ENCODE measurements at places on chromosomes 11 and 22. TPM values are rescaled to one million over a fixed set of nuclear protein-coding genes. Genes with fewer than 3 reads are reported as not detected.

- DNase-seq: no peak
Observed at GRCh38 chr11:128568166-128568778, 19.1 kb downstream of the ETS1 start.

DNA sequence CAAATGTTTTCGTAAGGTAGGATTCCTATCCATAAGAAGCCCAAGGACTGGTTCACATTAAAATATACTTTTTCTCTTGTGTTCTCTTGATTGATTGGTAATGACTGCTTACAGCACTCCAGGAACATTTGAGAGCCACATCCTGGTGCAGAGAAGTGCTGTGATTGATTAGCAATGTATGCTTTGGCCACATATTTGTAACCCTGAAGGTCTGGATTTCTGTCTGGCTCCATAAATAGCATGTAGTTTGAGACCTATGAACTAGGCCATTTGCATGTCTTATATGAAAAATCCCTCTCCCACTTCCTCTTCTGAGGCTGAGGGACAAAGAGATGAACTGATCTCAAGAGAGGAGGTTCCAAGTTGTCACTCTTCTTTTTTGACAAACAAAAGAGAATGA, 49.3 kb upstream of the CD44 start:
- DNase-seq: no peak

DNA sequence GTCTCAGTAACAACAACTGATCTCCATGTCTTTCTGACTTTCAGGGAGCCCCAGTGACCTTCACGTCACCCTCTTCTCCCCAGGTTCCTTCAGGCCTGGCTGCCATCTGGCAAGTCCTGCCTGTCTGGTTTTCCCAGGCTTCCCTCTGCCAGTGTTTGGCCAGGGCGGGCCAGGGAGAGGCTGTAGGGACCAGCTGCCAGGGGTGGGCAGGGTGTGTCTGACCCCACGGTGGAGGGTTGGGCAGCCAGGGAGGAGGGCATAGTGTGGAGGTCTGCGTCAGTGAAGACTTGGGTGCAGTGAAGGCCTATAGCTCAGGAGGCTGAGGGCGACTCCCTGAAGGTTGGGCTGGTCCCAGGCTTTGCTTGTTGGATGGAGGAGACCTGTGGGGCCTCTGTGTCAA, 11.9 kb upstream of the MRGPRX2 start:
- no peak for DNase-seq

DNA sequence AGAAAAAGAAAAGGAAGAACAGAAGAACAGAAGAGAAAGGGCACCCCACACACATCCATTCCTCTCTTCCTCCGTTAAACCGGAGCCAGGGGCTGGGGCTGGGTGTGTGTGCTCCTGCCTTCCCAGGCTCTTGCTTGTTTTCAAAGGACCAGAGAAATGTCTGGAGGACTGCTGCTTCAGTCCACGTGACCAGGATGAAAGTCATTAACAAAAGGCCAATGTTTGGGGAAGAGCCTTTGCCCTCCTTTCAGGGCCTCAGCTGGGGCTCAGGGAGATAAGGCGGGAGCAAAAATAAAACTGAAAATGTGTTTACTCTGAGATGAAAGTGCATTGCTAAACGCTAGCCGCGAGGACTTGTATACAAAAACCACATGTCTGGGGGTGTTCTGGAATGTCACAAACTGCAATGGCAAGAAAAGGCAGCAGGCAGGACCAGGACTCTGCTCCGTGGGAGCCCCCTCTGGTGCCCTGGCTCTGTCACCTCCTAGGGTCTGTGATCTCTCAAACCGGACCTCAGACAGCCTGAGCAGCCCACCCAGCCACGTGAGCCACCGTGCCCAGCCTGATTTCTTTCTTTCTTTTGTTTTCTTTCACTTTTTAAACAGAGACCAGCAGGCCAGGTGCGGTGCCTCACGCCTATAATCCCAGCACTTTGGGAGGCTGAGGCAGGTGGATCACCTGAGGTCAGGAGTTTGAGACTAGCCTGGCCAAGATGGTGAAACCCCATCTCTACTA, 31.6 kb upstream of the MYH9 start:
- peak; percentile 80 for DNase-seq

DNA sequence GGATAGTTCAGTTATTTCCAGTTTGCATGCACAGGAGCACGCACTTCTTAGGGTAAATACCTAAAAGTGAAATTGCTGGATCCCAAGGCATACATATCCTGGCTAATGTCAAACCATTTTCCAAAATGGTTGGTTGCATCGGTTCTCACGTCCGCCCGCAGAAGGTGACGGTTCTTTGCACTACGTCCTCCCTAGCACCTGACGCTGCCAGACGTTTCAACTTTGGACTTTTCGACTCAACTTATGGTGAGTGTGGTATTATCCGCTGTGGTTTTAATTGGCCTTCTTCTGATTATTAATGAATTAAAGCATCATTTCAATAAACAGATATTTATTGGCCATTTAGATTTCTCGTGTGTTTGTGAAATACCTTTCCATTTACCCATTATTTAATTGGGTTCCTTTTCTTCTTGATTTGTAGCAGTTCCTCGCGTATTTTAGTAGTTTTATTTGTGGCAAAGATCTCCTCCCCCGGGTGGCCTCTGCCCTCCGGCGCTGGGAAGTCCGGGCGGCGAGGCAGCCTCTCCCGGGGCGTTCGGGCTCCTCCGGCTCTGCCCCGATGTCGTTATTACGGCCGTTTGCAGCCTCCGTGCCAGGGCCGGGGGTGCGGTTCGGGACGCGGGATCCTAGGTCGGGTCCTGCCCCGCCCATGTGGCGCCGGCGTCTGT, at the start of gene JHY:
Gene JHY (plus strand): TSS at position 571 of the 668 bp plus-strand sequence. CDS start 3,091 bp downstream, outside the sequence.
- peak; percentile 63 for DNase-seq

DNA sequence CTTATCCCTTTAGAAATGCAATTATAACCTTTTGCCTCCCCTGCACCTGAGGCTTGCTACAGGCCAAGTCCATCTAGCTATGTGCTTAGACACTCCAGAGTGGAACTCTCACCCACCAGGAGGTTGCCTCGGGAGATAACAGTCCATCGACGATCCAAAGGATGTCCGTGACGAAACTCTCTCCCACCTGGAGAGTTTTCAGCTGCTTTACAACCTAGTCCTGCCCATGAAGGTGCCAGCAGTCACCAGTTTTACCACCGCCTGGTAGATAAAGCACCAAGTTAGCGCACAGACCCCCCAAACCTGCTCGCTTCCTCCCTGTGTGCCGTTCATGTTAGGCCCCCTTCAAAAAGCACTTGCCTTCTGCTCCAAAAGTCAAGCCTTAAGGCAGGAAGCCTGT, 53.1 kb upstream of the SHISAL1 start:
- DNase-seq: peak; percentile 10

GRCh38 chr11:32071811-32072210, 19.1 kb upstream of the RCN1 start:
- DNase-seq: no peak

CCDC73 gene
- polyA plus RNA-seq: 1.5 TPM

DNA sequence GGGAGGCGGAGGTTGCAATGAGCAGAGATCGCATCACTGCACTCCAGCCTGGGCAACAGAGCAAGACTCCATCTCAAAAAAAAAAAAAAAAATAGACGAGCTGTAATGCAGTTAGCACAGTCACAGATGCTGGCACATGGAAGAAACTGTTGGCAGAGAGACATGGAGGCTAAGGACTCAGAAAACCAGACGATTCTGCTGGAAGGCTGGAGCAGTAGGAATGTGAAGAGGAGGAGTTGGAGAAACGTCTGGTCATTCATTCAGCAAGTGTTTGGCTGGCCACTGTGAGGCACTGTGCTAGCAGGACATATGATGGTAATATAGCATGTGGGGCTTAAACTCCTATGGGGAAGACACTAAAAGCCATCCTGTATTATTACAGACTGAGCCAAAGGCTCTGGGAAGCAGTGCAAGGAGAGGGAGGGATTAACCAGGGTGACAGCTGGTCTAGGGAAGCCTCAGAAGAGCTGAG, 5.0 kb downstream of the UQCR10 start:
- DNase-seq: no peak

All from ovary (tissue), 10 donors.